ENCODE measurements at places on chromosomes 1 and 21.

- no peak for DNase-seq
Observed at GRCh38 chr1:45200906-45201500, 5.4 kb downstream of the ZSWIM5 start.

DNA sequence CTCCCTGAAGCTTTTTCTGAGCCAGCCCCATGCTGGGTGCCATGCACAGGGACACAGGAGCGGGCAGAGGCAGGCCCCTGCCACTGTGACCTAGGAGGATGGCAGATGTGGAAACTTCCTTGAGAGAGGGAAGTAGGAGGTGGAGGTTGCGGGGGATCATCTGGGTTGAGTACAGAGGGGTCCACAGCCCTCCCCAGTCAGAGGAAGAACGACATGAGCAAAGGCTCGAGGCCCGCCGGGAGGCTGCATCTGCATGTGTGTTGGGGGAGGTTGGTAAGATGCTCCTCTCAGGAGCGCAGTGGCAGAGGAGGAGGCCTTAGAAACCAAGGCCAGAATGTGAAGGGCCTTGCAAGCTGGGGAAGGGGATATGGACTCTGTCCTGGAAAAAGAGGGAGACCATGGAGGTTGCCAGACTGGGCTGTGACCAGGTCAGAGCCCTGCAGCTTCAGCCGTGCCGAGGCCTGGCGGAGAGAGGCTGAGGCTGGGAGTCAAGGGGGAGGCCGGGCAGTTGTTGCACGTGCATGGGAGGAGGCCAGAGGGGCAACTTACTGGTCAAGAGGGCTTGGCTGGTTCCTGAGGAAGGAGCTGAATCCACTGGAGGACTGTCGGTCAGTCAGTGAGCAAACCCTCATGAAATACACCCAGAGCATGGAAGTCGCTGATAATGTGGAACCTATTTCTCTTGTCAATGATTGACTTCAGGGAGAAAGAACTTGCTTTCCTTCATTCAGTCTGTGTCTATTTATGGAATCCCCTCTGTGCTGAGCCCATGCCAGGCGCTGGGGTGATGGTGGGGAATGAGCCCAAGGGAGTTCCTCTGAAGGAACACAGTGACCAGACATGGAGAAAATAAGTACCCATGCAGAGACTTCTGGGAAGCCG, 31.7 kb downstream of the A3GALT2 start:
- DNase-seq = no peak

- DNase-seq = no peak
Observed at GRCh38 chr21:14243874-14244273, 27.9 kb downstream of the RBM11 start.

DNA sequence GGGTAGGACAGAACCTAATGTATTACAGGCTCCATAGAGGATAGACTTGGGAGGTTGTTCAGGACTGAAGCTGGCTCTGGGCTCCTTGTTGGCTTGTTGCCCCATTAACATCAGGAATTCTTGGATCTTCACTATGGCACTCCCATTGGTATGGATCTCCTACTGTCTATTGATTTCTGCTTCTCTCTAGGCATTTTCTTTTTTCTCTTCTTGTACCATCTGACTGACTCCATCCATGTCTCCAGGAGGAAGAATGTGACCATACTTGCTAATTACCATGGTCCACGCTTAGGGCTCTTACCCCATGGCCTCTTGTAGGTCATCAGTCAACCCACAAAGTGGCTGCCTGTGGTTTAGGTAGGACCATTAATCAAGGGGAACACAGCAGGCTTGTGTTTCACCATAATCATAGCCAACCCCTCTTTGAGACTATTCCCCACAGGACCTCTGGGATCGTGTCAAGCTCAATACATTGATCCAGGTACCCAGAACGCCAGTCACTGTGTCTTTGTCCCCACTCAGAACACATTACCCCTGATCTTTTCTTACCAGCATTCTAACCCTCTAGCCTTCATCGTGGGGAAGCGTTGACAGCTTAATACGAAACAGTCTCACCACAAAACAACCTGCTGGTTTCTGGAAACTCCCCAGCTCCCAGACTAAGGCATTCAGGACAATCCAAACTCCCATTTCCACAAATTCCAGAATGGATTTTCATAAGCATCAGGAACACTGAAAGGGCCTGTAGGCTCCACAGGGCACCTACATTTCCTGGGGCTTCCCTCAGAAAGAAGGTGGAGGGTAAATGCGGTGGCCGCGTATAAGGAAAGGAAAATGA, 97.1 kb downstream of the ETS2 start:
- DNase-seq = no peak

DNA sequence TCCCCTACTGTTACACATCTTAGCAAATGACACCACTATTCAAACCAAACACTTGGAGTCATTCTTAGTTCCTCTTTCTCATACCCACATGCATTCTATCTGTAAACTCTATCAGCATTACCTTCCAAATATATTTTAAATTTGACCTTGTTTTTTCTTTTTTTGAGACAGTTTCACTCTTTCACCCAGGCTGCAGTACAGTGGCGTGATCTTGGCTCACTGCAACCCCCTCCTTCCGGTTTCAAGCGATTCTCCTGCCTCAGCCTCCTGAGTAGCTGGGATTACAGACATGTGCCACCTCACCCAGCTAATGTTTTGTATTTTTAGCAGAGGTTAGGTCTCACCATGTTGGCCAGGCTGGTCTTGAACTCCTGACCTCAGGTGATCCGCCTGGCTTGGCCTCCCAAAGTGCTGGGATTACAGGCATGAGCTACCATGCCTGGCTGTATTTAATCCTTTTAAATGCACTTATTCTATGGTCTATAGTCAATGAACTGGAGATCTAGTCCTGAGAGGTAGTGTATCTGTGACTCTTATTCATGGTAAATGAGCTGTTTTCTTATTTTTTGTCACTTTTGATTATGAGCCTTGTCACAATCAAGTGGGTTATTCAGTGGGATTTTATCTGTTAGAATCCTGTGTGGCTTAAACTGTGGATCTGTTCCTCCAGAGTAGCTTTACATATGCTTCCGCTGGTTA, 73.1 kb downstream of the GATAD2B start:
- no peak for DNase-seq

- peak; percentile 56 for DNase-seq
Observed at GRCh38 chr1:173280899-173281660, 73.9 kb upstream of the TNFSF4 start.
